ENCODE measurements at places on chromosomes 12 and 14. TPM values are rescaled to one million over a fixed set of nuclear protein-coding genes. Genes with fewer than 3 reads are reported as not detected.

- DNase-seq, result no peak
Measured at GRCh38 chr14:23359167-23359626, 5.8 kb downstream of the EFS start.

- DNase-seq, result peak; percentile 31
Measured at GRCh38 chr14:21940887-21941856, 267.6 kb upstream of the OR4E1 start.

DNA sequence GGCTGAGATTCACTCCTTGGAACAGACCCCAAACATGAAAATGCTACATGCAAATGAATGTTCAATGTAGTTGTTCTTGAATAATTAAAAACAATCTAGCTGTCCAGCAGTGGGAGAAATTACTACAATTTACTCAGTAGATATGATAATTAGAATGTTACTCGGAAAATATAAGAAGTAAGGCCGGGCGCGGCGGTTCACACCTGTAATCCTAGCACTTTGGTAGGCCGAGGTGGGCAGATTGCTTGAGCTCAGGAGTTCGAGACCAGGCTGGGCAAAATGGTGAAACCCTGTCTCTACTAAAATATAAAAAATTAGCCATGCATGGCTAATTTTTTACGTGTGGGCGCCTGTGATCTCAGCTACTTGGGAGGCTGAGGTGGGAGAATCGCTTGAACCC, 15.3 kb upstream of the PTGER2 start:
- DNase-seq, result no peak

TGM1 gene
- 5.8 TPM for total RNA-seq

DDX55 gene
- 39.3 TPM for total RNA-seq

ADAMTS20 gene
- total RNA-seq, result not detected
